Activated T-helper 9 cell treated with anti-CD3 and anti-CD28 coated beads, Interleukin-2, amount 50 U/mL, for 16 hours (primary cell): ENCODE measurements at places on chromosomes 16 and 17.
A peak's percentile ranks its signal among the peaks of the same experiment; 100 is the strongest.

DNA sequence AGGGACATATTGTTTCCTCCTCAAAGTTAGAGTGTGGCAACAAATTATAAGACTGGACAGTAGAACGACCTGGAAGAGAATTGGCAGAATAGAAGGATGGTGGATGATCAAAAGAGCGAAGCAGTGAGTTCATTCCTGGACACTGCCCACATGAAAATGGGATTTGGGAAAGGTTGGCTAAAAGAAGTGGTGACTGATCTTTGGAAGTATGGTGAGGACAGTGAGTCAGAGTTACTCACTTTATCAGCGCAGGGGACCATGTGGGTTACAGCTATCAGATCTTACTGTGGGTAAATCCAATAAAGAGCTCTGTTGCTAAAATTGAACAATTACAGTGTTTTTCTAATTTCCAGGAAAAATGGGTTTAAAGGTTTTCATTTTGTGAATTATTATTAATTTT lies 2.7 kb upstream of the TANC2 start:
- no peak for DNase-seq

- no peak for DNase-seq
These were observed 76.1 kb downstream of the RAI1 start for GRCh38 chr17:17757391-17757791.

DNA sequence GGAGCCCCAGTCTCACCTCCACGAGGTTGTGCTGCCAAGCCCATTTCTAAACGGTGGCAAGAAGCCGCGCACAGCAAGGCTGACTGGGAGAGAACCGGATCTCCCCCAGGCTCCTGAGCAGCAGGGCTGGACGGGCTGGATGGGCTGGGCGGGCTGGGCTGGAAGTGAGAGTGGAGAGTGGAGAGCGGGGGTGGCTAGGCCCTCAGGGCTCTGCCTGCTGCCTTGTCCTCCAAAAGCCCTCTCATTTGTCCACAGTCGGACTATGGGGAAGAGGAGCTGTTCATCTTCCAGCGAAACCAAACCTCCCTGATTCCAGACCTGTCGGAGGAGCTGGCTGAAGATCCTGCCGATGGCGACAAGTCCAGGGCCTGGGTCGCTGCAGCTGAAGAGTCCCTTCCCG lies 3.2 kb downstream of the DNAAF8 start:
- DNase-seq, result no peak

DNA sequence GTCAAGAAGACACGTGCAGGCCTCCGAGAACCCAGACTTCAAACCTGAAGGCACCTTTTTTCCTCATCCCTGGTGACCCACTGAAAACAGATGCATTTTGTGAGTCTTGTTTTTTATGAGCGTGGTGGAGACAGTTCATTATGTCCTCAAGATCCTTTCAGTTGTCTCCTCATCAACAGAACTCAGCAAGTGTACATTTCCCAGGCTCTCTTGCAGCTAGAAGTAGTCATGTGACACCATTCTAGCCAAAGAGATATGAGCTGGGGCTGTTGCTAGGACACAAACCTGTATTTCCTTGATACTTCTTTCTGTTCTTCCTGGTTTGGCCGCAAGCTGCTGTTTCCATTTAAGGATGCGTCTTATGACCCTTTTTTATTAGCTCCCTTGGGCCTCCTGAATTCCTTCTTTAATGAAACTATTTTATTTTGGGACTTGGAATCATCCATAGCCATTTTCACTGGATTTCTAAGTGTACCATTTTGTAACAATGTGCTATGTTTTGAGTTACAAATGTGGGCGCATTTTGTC lies 135.7 kb upstream of the FOXF1 start:
- no peak for DNase-seq

DNA sequence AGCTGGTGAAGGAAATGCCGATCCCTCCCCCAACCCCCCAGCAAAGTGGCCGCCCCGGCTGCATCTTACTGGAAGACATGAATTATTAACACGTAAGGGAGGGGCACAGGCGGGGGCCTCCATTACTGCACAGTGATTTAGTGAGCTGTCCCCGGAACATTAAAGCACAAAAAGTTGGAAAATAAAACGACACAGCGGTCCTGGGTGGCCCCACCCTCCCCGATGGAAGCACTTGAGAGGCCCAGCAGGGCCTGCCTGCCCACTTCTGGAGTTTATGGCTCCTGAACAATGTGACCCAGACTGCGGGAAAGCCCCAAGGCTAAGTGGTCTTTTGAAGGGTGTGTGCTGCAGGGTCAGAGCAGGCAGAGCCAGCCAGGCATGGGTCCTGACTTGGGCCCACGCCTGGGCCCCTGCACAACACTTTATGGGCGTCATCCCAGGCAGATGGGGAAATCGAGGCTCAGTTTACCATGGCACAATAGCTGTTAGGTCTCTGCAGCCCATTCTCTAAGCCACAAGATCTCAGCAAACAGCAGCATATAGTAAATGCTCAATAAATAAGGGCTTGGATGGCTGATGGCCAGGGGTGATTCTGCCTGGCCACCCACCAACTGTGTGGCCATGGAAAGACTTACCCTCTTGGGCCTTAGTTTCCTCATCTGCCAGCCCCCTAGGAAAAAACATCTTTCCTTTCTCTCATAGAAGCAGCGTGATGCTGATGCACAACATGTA lies 22.8 kb downstream of the CCDC102A start:
- DNase-seq, result no peak

DNA sequence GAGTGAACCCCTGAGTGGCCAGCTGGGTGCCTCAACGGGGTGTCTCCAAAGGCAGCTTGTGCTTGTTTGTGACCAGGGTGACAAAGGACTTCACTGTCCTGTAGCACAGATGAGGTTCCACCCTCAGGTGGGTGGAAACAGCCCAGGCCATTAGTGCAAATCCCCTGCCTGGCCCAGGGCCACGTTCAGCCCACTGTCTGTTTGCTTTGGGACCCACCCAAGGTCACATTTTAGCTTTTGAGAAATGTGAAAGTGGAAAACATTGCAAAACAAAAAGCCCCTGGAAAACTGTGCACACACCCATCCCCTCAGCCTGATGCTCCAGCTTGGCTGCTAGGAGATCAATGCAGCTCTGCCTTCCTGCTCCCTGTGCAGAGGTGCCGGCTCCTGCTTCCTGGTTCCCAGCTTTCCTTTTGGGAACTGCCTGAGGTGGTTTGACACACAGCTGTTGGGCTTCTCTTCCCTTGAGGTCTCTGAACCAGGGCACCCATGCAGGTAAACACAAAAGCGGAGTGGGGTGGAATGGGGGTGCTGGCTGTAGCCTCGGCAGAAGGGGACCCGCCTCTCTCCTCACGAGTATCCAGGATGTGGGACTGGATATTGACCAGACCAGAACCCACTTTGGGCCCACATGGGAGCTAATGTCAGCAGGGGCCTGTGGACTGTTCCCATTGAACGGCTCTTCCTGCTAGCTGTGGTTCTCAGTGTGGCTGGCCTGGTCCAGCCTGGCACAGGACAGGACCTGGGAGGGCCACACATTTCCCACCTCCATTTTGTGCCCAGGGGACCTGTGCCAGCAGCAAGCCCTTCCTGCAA lies 7.9 kb upstream of the SPHK1 start:
- DNase-seq, result no peak

DNA sequence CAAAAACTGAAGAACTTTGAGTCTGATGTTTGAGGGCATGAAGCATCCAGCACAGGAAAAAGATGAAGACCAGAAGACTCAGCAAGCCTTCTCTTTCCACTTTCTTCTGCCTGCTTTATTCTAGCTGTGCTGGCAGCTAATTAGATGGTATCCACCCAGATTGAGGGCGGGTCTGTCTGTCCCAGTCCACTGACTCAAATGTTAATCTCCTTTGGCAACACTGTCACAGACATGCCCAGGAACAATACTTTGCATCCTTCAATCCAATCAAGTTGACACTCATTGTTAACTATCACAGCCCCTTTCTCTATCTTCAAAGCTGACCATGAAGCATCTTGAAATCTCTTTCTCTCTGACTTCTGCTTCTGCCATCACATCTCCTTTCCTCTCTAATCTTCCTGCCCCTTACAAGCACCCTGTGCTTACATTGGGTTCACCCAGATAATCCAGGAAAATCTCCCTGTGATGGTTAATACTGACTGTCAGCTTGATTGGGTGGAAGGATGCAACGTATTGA lies 115.9 kb upstream of the CDH13 start:
- DNase-seq, result no peak

DNA sequence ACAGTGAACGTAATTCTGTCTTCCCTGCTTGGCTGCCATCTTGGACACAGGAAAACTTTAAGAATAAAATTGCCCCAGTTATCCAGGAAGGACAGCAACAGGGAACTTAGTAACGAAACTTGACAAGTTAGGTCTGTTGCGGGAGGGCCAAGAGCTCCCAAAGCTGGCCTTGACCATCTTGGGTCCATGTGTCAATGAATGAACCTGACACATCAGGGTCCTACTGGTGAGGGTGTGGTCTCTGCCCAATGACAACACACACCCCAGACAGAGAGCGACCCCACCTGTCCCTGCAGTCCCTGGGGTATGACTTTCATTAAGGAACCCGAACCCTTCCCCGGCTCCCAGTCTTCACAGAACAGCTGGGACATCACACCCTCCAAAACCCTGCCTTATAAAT lies 96.3 kb downstream of the NDE1 start:
- no peak for DNase-seq

DNA sequence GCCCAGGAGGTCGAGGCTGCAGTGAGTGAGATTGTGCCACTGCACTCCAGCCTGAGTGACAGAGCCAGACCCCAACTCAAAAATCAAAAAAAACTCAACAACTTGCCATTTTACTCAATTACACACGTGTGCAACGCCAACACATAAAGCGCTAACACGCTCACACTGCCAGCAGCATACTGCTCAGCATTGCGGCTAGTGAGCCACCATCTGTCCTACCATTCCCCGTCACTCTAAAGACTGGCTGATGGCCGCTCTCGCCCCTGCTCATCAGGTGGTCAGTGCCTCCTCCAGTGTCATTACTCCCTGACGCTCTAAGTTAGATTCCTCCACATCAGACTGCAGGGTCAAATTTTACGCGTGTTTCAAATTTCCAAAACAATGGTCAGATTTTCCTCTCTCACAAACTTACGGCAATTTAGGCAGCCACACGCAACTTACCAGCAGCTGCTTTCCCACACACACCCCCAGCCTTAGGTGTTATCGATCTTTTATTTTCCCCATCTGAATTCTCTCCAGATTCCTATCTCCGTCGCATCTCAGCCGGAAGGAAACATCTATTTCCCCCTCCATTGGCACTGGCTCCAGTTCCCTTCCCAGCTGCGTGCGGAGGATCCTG lies 240.8 kb downstream of the C16orf95 start:
- no peak for DNase-seq

DNA sequence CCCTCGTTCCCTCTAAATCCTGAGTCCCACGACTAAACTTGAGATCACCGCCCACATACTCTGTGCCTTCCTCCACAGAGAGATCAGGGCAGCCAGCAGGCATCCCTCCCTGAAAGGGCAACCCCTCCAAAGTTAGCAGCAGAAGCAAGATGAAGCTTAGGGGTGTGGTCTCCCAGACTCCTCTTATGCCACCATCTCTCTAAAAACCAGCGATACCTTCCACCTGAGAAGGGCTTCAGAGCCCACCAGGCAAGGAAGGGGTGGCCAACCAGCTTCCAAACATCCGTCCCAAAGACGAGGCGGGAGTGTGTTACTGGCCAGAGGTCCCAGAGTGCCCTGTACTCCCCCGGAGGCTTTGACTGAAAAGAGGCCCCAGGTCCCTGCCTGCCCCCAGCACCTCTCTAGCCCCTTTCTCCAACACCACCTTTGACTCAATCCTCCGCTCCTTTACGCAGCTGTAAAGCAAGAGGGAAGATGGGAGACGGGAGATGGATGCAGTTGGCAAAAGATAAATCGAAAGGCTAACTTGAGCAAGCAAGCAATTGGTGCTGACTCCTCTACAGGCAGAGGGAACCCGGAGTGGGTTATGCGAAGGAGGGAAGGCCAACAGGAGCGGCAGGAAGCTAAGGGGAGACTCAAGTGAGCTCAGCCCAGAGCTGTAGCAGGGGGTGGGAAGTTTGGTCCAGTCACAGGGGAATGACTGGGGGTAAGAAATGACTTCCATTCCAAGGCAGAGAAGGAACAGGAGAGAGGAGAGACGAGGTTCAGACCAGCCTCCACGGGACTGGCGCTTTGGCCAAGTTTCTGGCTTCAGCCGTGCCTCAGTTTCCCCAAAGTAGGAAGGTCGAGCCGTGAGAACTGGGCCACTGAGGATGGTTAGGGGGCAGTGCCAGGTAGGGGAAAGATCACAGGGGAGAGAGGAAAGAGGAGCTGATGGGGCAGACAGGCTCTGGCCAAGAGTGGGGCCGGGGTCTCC lies 1.0 kb downstream of the ST3GAL2 start:
- no peak for DNase-seq

GRCh38 chr16:52827456-52827855 lies 225.2 kb downstream of the CHD9NB start:
- no peak for DNase-seq

- DNase-seq, result no peak
These were observed 2.7 kb upstream of the AP1G1 start for GRCh38 chr16:71811261-71811803.

DNA sequence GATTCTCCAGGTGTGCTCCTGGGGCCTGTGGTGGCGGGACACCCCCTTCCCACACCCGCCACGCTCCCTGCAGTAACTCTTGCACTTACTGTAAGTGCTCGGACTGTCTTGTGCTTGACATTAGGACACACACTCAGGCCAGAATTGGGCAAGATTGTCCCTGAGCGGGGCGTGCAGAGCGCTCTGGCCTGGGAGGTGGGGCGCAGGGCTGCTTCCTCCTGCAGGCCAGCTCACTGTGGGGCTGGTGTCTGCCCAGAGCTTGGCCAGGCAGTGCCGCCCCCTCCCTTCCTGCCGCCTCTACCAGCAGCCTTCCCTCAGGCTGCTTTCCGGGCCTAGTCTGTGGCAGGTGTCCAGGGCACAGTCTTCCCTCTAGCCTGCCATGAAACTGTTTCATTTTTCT lies 6.1 kb upstream of the ATP6V0C start:
- no peak for DNase-seq

DNA sequence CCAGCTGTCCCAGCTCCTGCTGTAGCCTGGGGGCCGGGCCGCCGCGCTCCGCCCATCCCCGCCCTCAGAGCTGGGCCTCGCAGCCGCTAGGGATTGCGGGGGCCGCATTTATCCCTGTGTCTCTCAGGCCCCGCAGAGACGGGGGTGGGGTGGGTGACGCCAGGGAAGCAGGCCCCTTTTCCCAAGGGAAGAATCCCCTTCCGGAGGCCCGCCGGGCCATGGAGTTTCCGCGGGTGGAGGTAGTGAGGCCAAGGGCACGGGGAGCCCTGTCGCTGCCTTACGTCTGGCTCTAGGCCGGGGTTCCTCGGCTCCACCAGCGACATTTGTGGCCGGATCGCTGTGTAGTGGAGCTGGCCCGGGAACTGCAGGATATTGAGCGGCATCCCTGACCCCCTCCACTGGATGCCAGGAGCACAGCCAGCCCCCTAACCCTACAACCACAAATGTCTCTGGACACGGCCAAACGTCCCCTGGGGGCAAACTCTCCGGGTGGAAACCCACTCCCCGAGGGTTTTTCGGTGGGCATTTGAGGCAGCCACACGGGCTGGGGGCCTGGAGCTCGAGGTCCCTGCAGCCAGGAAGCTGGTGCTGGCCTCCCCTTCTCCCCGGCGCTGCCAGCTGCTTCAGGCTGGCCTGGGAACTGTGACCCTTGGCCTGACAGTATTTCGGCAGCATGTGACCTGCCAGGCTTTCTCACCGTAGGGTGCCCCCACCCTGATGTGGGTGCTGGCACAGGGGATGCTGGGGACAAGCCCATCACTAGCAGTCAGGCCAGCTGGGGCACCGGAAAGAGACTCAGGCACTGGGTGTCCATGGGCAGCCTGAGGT lies 12.0 kb upstream of the CD300A start:
- peak; percentile 55 for DNase-seq

- no peak for DNase-seq
These were observed 22.2 kb downstream of the SOST start for GRCh38 chr17:43736389-43736788.

GRCh38 chr17:7041607-7042500 lies 2.0 kb downstream of the SLC16A11 start:
- no peak for DNase-seq
